ENCODE measurements at places on chromosomes 12 and 14.

DNA sequence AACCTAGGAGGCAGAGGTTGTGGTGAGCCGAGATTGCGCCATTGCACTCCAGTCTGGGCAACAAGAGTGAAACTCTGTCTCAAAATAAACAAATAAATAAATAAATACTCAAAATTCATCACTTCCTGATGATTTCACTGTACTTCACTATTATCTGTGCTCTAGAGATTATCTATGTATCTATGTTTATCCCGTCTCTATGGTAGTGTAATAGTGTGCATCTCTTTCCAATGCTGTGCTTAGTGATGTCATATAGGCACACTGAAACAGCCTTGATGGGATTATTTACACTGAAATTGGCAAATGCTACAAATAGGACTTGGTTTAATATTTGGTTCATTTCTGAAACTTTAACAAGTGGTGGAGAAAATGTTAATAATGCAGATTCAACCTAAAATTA lies 6.5 kb downstream of the CAPS2 start:
- DNase-seq: no peak

DNA sequence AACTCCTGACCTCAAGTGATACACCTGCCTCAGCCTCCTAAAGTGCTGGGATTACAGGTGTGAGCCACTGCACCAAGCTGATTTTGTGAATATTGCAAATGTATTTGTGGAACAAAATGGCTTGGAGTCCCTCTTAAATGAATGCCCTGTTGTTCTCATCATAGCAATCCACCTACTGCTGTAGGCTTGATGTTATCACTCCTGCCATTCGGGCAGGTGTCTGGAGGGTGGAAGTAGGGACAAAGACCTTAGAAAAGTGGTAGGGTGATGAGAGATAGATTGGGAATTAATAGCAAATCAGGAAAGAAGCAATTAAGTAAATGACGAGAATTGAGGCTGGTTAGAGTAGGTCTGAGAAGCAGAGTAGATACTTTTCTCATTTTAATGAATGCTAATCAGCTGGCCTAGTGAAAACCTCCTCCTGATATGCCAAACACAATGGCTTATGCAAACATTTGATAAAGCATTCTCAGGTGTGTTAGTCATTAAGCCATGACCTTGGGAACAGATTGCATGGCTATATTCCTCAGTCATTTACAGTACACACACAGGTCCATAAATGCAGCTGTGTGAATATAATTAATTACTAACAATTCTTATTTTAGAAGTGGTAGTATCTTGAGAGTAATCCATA lies 60.5 kb upstream of the USP44 start:
- no peak for DNase-seq

DNA sequence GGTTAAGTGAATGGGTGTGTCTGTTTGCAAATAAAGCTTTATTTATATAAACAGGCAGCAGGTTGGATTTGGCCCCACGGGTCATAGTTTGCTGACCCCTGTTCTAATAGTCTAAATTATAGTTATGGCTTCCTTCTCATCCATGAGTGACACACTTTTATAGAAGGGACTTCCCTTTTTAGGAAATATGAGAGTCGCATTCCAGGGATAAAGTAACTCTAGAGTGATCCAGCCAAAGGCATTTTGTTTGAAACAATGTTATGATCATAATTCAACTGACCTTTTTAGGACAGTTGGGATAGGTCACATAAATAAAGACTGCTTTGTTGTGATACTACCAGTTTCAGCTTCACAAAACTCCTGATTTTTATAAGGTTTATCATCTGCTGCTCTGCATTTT lies 87.9 kb downstream of the ALX1 start:
- no peak for DNase-seq

DNA sequence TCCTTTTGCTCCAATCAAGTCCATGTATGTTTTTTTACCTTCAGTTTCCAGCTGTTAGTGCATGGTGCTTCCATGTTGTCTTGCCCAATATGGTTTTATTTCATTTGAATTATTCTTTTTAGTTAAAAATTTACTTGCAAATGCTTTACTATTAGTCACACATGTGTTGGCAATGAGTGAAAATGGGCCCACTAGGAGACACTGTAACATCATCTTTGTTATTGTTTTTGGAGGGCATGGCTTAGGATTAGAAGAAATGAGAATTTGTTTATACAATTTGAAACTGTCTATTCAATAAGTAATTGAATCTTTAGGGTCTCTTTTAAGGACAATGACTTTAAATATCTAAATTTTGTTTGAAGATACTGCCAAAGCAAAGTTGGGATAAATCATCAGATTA lies 133.7 kb downstream of the BRMS1L start:
- DNase-seq: no peak

DNA sequence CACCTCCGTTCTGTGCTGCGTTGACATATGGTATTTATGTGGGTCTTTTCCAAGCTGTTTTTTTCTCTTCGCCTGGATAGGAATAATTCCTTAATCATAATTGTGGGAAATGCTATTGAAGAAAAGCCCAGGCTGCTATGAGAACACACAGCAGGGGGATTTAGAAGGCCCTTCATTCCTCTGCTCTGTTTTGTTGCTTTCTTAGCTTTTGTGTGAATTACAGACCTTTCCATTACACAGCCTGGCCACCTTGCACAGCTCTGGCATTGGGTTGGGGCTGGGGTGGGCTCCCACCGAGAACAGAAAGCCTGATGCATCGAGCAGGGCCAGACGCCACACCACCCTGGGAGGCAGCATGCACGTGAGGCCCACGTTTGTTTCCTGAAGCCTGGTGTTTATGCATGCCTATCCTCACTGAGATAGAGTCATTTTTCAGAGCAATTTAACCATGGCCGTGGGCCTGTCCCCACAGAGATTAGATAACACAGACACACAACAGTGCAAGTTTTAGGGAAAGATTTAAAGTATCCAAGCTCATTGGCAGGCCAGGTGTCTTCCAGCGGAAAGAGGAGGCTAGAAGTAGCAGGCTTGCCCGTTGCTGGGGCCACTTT lies 287.6 kb upstream of the PWP1 start:
- no peak for DNase-seq

- no peak for DNase-seq
These were observed 1.2 kb downstream of the PXN start for GRCh38 chr12:120264086-120264903.

- no peak for DNase-seq
These were observed 430.9 kb downstream of the ATP23 start for GRCh38 chr12:58372298-58372697.

GRCh38 chr12:19596434-19597166 lies 157.3 kb downstream of the AEBP2 start:
- no peak for DNase-seq

- no peak for DNase-seq
These were observed 90.6 kb upstream of the PWP1 start for GRCh38 chr12:107594995-107595394.

DNA sequence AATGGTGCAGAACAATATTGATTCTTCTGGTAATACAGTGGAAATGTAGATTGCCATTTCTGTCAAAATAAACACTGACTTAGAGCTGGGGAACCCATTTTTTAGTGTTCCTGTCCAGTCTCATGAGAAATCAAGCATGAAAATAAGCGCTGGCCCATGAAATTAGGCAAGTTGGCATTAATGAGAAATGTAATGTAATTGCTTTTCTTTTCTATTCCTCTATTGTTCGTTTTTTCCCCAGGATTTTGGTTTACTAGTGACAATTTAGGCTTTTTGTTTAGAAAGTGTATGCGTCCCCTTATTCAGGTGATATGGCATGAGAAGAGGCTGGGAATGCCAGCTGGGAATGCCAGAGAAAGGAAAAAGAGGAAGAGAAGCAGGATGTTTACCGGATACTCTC lies 64.4 kb upstream of the KICS2 start:
- no peak for DNase-seq

- no peak for DNase-seq
These were observed 103.6 kb upstream of the CCDC91 start for GRCh38 chr12:28086521-28087155.

DNA sequence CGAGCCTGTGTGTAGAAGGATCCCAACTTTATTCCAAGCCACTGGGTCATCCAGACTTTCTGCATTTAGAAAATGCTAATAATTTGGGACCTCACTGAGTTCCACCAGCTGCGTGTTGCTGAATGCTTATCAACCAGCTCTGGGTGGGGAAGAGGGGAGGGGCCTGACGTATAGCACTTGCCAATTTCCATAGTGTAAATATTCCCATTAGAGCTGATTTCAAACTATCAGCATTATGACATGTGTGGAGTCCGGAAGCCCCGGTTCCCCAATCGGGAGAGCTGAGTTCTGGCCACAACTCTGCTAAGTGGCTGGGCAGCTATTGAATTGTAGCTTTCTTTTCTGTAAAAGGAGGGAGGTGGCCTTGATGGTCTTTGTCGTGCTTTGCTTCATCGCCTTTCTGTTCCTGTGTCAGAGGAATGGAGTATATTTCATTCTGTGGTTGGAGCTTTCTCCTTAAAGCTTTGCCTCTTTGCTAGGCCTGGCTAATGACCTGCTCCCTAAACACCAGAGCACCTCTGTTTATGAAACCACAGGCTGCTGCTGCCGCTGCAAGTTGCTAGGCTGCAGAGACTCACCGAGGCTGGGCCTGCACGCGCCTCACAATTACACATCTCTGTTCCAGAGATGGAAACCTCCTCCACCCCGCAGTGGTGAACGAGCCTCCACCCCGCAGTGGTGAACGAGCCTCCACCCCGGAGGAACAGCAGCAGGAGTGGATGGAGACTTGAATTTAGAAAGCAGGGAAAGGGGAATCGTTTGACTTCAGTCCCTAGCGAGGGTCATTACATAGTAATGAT lies 7.7 kb upstream of the BCL7A start:
- no peak for DNase-seq

DNA sequence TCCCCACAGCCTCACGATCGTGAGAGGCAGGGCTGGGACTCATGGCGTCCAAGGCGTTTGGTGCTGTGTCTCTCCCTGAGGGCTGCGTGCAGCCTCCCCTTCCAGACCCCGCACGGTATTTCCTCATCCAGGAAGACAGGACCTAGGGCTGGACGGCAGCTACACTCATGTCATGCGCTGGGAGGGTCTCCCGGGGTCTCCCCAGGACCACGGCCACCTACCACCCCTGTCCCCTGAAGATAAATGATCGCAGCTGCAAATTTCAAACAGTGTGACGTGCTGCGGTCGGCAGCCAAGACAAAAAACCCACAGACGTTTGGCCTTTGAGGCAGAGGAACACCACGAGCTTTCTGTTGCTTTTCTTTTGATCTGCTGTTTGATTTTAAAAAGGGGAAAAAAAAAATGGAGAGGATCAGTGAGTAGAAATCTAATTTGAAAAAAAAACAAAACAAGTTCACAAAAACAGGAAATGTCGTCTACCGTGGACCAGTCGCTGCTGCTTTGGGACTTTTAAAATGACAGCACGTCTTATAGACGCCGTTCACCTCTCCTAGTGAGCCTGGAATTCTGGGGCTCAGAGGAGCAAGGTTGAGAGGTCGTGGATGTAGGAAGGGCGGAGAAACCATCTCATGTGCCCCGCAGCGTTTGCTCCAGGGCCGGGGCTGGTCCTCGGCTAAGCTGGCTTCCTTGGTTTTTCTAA lies 237.6 kb downstream of the SLC41A2 start:
- DNase-seq: peak; percentile 69

- DNase-seq: peak; percentile 96
These were observed at the start of gene VCPKMT for GRCh38 chr14:50116181-50116956. TSS of gene VCPKMT (minus strand) at chr14:50116572. CDS start at chr14:50116552, 20 bp downstream.

DNA sequence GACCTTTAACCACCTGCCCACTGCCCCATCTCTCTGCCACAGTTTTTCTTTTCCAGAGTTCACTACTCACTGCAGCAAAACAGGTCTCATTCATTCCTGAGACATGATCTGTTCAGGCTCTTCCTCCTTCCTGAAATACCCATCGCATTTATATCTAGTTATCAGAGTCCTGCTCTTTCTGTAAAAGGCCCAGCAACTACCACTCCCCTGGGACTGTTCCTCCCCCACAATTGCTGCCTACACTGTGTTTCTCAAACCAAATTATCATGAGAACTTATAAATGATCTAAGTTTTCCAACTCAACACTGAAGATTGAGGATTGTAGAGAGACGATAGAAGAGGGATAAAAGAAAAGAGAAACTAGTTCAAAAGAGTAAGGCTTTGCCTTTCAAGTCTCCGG lies 40.8 kb upstream of the EPS8 start:
- no peak for DNase-seq

DNA sequence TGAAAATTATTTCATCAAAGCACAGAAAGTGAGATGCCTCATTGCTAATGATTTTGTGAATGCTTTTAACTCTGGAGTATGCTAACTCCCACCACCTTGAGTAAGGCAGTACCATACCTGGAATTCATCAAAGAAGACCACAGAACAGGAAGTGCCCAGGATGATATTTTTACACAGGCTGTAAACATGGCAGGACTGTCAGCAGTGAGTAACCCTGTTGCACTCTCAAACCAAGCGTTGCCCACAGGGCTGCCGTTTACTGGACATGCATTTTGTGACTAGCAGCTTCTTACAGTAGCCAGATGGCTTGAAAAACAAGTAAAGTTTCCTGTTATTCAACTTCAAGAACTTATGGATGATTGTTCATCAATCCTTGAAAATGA lies 42.4 kb downstream of the RALGAPA1 start:
- no peak for DNase-seq

- DNase-seq: no peak
These were observed 6.6 kb downstream of the CLEC1B start for GRCh38 chr12:9992296-9992695.

DNA sequence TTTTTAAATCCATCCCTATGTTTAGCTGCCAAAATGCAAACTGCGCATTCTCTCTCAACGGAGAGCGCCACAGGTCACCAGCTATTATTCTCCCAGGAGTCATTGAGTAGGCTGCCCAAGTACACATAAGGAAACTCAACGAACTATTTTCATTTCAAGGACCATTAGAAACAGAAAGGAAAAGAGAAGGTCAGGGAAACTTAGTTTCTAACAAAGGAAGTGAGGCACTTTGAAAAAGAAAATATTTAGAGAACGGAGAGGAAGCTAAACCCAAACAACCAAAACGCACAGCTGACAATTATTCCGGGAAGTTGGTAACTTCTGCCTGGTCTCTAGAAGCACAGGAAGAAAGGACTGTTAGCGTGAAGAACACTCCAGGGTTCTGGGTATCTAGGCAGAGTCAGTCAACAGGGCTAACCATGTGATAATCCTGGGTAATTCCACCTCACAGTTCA lies 23.5 kb downstream of the GPHB5 start:
- DNase-seq: no peak

GRCh38 chr12:103748002-103748401 lies 93.0 kb downstream of the NT5DC3 start:
- no peak for DNase-seq

GRCh38 chr12:119671070-119671469 lies 3.1 kb downstream of the PRKAB1 start:
- DNase-seq: no peak

GRCh38 chr12:16844875-16845274 lies 238.9 kb upstream of the LMO3 start:
- no peak for DNase-seq

- no peak for DNase-seq
These were observed 10.5 kb upstream of the C14orf93 start for GRCh38 chr14:23020143-23021128.

DNA sequence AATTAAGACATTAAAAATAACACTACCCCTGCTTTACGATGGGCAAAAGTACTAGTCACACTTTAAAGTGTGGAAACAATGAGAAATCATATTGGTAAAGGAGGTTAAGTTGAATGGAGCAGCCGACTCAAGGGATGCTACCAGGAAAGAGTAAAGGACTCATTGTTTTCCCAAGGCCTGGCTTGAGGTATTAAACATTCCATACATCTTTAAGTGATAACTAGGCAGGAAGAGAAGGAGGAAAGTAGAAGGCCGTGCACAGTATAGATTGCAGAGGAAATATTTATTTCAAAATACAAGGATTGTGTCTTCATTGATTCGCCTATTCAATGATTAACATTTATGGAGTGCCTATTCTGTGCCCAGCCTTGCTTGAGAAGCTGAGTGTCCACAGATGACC lies 20.6 kb upstream of the YARS2 start:
- no peak for DNase-seq

- DNase-seq: no peak
These were observed 94.1 kb downstream of the ANO6 start for GRCh38 chr12:45309836-45310626.

All from activated CD4-positive, alpha-beta T cell treated with anti-CD3 and anti-CD28 coated beads, Interleukin-2, amount 50 U/mL, for 1 hour (primary cell).